ENCODE measurements at places on chromosomes 4 and X. TPM values are rescaled to one million over a fixed set of nuclear protein-coding genes. Genes with fewer than 3 reads are reported as not detected.

- H3K36me3 ChIP-seq, result no peaks in the 10 kb centered on the region
- no peaks in the 10 kb centered on the region for H3K4me1 ChIP-seq
- H3K27ac ChIP-seq, result no peak overlapping the region
- no peaks in the 10 kb centered on the region for H3K27me3 ChIP-seq
- H3K4me3 ChIP-seq, result no peak overlapping the region
Observed at GRCh38 chr4:88514557-88515511, 8.7 kb downstream of the PYURF start.

DNA sequence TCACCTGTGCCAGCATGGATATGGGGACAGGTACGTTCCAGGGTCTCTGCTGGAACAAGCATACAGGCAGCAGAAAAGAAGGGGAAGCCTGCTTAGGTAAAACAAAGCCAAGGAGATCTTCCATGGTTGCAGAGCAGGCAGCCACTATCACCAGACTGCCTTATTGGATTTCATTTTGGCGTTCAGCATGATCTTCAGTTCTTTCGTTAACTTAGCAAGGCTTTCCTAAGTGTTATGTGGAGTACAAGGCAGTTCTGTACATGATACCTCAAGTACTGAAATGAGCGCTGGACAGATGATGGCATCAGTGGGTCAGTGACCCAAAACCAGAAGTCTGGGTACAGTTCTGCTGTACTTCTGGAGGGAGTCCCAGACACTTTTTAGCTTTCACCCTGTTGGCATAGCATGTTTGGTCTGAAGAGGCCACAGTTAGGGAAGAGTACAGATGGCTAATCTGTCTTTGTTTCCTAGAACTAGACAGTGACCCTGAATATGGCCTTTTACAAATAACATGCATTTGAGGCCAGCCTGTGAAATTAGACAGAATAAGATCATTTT lies 8.9 kb downstream of the SMIM20 start:
- no peak for DNase-seq
- H3K27me3 ChIP-seq, result no peaks in the 10 kb centered on the region
- H3K4me1 ChIP-seq, result no peaks in the 10 kb centered on the region
- no peak overlapping the region for H3K27ac ChIP-seq
- H3K4me3 ChIP-seq, result no peak overlapping the region
- no peaks in the 10 kb centered on the region for H3K36me3 ChIP-seq

- peak overlapping the region; percentile 81 for H3K4me3 ChIP-seq
- H3K4me1 ChIP-seq, result peaks cover 3% of the 10 kb centered on the region
- H3K27me3 ChIP-seq, result peaks cover 100% of the 10 kb centered on the region
- no peaks in the 10 kb centered on the region for H3K36me3 ChIP-seq
- DNase-seq, result peak; percentile 81
Observed at GRCh38 chr4:112515198-112516065, 548 bp downstream of the NEUROG2 start.

- peaks cover 6% of the 10 kb centered on the region for H3K4me1 ChIP-seq
- H3K4me3 ChIP-seq, result no peak overlapping the region
- no peaks in the 10 kb centered on the region for H3K36me3 ChIP-seq
- no peak overlapping the region for H3K27ac ChIP-seq
- DNase-seq, result no peak
- H3K27me3 ChIP-seq, result no peaks in the 10 kb centered on the region
Observed at GRCh38 chr4:145283909-145284308, 103.5 kb upstream of the OTUD4 start.

DNA sequence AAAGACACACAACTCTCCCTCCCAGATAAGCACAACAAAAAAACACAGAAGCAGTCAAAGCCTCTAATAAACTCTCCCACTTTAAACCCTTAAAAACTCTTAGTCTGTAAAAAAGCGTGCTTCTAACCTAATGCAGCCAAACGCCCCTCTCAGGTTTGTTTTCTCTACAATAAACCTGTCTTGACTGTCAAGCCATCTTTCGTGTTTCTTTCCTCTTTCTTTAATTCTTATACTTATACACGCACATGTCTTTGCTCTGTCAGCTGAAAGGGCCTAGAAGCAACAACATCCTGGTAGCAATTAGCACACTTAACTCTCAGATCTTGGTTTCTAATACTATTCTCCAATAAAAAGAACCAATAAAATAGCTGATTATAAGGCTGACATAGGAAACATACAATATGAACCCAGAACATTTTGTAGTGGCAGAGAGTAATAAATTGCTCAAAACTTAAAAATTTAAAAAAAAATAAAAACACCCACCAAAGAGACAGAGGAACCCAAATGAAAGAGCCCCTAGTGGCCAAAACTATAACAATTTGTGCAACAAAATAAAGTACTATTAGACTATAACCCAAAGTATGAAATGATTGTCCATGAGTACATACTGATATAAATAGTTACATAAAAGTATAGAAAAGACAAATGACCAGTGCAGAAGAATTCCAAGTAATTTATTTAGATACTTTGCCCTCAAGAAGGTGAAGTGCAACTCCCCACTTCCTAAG lies 440.4 kb upstream of the ADGRL3 start:
- H3K27ac ChIP-seq, result no peak overlapping the region
- no peaks in the 10 kb centered on the region for H3K36me3 ChIP-seq
- DNase-seq, result no peak
- no peaks in the 10 kb centered on the region for H3K27me3 ChIP-seq
- no peak overlapping the region for H3K4me3 ChIP-seq

DNA sequence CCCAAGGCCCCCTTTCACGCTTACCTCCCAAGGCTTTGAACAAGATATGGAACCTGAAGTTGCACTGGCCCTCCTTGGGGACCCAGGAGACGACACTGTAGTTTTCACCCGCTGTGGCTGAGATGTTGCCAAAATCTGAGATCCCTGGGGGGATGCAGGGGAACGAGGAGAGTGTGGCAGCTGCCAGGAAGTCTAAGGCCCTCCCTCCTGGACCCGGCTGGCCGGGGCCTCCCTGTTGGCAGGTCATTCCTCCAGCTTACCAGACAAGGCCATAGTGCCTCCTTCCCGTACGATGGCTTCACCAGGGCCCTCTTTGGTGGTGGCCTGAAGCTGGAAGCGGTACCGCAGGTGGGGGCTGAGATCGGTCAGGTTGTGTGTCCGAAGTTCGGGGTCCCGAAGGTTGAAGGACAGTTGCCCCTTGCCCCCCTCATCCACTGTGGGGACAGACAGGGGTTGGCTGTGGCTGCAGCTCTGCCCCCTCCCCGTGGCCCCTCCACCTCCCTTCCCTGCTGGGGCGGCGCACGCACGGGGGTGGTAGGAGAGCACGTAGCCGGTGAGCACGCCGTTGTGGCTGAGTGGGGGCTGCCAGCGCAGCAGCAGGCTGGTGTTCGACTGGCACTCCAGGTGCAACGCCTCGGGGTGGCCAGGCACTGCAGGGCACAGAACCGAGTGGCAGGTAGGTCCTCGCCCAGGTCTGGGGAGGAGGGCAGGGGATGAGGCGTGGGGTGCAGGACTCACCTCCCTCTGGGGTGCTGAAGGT lies 21.2 kb downstream of the L1CAM start:
- H3K27ac ChIP-seq, result no peak overlapping the region
- H3K4me3 ChIP-seq, result no peak overlapping the region
- H3K27me3 ChIP-seq, result no peaks in the 10 kb centered on the region
- no peak for DNase-seq
- no peaks in the 10 kb centered on the region for H3K36me3 ChIP-seq

DNA sequence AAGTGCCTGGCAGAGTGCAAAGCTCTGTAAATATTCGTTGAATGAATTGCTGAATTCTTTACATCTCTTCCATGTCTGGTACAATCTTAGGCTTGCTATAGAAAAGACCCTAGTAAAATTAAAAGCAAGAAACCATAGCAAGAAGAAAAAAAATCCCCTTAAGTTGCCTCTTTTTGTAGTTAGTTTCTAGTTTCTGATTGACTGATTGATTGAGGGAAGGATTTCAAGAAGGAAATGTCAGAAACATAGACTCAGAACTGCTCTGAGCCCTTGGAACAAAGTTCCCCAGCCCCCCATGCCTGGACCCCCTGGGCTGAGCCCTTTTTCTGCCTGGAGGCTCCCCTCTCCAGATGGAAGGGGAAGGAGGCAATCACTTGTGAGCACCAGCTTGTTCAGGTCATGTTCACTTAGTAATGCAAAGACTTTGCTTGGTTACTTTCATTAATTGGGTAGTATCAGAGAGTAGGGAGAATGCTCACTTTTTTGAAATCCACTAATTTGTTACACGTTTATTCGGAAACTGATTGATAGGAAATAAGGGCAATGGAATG lies 35.6 kb downstream of the DAPP1 start:
- no peak overlapping the region for H3K4me3 ChIP-seq
- no peaks in the 10 kb centered on the region for H3K27me3 ChIP-seq
- H3K27ac ChIP-seq, result no peak overlapping the region
- no peaks in the 10 kb centered on the region for H3K4me1 ChIP-seq
- DNase-seq, result no peak

DNA sequence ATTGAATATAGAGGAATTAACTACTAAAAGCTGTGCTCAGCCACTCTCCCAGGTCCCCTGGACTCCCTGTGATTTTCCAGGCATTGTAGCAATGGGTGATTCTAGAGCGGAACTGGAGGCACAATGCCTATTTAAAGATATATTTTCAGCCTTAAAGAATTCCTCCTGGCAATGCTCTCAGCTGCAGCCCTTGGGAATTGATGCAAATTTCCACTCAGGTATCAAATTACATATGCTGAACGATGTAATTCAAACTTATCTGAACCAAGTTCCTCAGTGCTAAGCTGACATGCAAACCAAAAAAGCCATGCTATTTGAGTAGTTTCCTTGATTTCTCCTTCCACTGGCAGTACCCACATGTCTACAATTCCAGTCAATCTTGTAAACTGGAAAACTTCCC lies 86.3 kb upstream of the GABRA3 start:
- H3K4me1 ChIP-seq, result no peaks in the 10 kb centered on the region
- H3K27ac ChIP-seq, result no peak overlapping the region
- DNase-seq, result no peak

Gene COX7B2
- not detected for total RNA-seq

Gene OTUD6A
- total RNA-seq, result not detected

Measured in endodermal cell (in vitro differentiated cells).